ENCODE measurements at places on chromosomes 11 and 22.

DNA sequence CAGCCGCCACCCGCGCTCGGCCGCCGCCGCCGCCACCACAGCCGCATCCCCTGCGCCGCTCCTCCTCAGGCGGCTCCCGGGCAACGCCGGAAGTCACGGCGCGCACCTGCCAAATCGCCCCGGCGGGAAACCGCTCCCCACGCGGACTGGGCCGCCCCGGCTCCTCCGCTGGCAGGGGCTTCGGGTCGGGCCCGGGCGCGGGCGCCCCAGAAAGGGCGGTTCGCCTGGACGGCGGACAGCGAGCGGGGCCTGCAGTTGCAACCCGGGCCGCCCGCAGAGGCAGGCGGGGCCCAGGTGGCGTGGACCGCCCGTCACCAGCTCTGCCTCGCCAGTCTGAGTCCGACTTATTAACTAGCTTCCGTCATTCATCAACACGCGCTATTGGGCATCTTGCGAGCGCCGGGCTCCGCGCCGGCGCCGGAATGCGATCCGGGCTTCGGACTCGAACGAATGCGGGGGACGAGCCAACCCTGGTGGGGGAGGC is at the start of gene HIRA:
TSS of gene HIRA (minus strand) at position 85 of the 484 bp plus-strand sequence. CDS start 257 bp downstream, outside the sequence.
- DNase-seq: peak; percentile 73

GRCh38 chr22:18091478-18091877 is 13.7 kb downstream of the PEX26 start:
- no peak for DNase-seq

DNA sequence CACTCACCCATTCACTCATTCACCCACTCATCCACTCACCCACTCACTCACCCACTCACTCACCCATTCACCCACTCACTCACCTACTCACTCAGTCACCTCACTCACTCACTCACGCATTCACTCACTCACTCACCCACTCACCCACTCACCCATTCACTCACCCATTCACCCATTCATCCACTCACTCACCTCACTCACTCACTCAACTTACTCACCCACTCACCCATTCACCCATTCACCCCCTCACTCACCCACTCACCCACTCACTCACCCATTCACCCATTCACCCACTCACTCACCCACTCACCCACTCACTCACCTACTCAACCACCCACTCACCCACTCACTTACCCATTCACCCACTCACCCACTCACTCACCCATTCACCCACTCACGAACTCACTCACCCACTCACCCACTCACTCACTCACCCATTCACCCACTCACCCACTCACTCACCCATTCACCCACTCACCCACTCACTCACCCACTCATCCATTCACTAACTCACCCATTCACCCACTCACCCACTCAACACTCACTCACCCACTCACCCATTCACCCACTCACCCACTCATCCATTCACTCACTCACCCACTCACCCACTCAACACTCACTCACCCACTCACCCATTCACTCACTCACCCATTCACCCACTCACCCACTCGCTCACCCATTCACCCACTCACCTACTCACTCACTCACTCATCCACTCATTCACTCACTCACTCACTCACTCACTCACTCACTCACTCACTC is 13.7 kb downstream of the MUC5AC start:
- no peak for DNase-seq

DNA sequence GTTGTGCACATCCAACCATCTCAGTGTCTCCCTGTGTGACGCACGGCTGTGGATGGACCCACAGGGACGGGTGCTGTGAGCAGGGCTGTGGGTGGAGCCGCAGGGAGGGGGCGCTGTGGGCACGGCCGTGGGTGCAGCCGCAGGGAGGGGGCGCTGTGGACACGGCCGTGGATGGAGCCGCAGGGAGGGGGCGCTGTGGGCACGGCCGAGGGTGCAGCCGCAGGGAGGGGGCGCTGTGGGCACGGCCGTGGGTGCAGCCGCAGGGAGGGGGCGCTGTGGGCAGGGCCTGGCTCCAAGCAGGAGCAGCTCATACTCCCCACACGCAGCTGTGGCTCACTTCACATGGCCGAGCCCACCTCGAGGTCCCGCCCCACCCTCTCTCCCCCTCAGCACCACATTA is 6.0 kb upstream of the MAPK11 start:
- no peak for DNase-seq

GRCh38 chr11:71995726-71996291 is 2.9 kb upstream of the IL18BP start:
- no peak for DNase-seq

GRCh38 chr22:30574997-30575671 is 669 bp upstream of the GAL3ST1 start:
- no peak for DNase-seq

DNA sequence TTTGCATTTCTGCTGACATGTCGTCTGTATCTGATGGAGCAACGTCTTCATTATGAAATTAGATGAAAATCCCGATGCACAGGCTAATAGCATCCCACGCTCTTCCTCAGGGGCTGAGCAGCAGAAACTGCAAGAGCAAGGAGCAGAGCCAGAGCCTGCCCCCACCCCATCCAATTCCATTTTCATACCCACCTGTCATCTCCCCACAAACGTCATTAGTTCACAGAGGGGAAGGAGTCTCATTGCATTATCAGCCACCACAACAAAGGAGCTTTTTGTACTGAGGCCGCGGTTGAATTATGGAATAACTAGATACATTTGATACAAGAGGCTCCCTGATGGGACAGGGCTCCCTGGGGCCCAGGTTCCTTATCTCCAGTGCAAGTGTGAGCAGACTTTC is 515.0 kb downstream of the NTM start:
- no peak for DNase-seq

GRCh38 chr11:84922836-84923235 is 704.3 kb downstream of the DLG2 start:
- no peak for DNase-seq

DNA sequence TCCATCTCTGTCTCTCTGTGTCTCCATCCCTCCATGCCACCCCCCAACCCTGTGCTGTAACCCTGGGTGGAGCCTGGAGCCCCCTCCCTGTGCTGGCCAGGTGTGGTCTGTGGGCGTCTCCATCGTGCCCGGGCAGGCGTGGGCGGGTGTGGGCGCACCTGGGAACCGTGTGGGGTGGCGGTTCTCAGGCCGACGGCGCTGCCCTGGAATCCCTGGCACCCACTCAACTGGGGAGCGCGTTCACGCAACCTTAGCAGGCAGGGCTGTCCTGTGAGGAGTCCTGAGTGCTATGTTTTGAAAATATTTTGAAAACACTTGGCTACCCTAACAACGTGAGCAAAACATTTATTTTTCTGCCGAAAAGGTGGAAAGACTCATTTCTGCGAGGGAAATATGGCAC is 4.7 kb downstream of the TNNT3 start:
- no peak for DNase-seq

- DNase-seq: no peak
These were observed 627 bp upstream of the PEX26 start for GRCh38 chr22:18077087-18077638.

GRCh38 chr22:27748349-27748748 is 53.2 kb downstream of the MN1 start:
- DNase-seq: no peak

GRCh38 chr22:17913801-17914347 is 110.5 kb downstream of the MICAL3 start:
- DNase-seq: no peak

DNA sequence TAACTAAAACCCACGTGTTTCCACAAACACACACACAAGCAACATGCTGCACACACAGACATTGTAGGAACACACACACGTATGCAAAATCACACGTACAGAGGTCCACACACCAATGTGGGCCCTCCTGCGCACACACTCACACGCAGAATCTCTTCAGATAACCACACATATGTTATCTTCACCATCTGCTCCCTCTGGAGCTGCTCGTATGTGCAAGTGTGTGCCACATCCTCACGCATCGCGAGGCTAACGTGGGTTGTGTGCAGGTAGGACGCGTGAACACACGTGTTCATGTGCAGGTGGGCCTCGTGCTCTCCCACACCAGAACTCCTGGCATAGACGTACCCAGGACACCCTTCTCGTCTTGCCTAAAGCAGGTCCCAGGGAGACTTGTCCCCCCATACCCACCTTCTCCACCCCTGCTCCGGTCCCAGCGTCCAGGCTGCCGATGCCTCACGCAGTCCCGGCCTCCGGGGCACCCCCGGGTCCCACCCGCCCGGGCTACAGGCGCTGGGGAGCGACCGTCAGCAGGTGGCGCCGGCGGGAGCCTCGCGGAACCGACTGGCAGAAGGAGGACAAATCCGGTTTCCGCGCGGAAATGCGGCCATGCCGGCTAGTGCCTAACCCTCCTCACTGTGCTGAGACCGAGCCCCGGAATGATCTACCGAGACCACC is 10.3 kb upstream of the IGSF9B start:
- DNase-seq: no peak

GRCh38 chr11:60363542-60364470 is 14.5 kb upstream of the MS4A7 start:
- peak; percentile 24 for DNase-seq

DNA sequence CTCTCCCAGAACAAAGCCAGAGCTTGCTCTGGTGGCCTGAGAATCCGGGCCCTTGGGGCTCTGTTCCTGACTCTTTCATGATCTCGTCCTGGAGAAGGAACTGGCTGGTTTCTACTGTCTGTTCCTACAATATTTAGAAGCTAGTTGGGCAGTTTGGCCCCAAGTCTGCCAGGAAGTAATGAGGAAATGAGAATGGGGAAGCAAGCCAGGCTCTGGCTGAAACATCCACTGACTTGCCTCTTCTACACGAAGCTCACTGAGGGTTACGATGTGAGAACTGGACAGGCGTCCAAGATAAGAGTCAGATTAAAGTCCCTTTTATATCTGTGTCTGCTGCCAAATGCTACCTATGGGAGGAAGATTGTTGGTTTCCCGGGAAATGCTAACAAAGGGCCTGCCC is 110.0 kb upstream of the KIRREL3 start:
- no peak for DNase-seq

- DNase-seq: no peak
These were observed 337.6 kb downstream of the TBC1D22A start for GRCh38 chr22:47100019-47100418.

DNA sequence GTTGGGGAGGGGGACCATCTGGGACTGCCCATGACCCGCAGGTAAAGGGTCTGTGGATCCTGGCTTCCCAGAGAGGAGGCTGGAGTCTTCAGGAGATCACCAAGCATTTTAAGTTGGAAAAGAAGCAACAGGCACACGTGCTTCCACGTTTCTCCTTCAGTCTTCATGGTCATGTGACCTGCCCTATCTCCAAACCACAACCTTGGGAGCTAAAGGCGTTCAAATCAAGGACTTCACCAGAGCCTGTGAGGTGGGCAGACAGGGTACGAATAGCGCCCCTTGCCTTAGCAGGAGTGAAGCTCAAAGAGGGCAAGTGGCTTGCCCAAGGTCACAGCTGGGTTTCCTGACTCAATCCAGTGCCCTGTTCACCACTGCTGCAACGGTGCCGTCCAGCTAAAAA is 6.7 kb downstream of the TMEM184B start:
- DNase-seq: no peak

DNA sequence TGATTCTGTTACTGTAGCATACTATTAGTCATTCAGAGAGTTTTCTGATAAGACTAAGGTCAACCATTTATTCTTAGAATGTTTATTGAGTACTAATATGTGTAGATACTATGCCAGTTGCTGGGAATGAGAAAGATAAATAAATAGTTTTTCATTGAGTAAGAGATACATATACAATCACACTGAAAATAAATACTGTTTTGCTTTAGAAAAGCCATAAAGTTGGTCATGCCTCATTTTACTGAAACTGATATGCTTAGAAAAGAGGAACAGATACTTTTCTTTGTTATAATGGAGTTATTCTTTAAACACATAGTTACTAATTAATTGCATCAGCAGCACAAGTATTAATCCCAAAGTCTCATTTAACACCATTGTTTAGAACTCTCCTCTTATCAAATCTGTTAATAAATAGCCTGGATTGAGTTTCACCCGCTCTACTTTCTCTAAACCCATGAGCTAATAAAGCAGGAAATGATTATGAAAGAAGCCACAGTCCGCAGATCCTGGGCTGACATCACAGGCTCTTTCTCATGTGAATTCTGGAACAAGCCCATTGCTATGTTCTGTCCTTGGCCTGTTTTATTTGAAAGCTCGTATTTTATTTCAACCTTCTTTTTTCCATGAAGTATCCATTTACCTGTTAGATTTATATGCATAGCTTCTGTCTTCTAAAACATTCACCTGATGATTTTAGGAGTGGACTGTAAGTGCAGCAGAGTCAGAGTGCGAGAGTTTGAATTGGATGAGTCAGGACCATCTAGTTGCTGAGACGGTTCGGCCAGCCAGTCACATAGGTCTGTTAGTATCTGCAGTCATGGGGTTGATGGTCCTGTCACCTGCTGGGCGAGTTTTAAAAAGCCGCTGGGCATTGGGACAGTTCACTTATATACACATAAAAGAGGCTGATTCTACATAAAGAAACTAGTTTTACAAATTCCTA is 35.5 kb downstream of the PIWIL4 start:
- no peak for DNase-seq

DNA sequence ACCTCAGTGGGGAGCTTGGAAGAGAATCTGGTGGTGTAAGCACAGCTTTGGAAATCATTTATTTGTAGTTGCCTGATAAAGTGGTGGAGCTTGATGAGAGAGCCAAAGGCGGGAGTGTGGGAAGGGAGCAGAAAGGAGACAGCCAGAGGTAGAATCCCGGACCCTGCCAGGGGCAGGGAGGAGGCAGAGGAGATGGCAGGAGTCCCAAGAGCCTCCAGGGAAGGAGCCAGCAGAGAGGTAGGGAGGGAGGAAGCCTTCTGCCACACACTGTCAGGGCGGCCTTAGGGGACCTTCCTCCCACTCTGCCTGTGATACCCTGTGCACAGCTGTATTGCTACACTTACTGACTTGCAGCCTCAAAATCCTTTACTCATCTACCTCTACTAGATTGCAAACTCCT is 15.4 kb downstream of the SCUBE2 start:
- peak; percentile 34 for DNase-seq

DNA sequence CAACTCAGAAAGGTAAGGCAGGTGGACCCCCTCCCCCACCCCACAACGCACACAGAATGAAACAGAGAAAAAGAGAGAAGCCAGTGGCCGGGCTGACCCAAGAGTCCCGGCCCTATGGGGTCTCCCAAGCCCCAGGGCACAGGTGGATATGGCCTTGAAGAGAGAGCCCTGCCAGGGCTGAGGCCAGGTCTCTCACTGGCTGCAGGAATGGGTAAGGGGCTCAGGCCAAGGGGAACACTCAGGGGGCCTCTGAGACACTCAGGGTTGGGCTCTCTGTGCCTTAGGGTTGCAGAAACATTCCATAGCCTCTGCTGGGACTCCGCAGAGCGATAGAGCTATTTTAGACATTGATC is 98.0 kb downstream of the PDE2A start:
- DNase-seq: no peak

DNA sequence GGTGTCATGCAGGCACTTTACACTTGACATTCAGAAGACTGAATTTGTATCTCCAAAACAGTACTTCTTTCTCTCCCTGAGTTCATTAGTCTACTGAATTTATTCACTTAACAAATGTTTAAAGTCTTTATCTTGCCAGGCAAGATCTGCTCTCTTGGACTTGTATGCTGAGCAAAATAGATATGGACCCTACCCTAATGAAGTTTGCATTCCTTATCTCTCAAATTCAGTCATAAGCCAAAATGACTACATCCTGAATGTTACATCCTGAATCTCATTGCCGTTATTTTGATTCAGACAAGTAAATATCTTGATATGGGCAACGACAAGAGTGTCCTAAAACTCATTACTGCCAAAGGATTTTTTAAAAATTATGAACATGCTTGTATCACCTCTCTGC is 29.7 kb downstream of the FAR1 start:
- no peak for DNase-seq
